ENCODE measurements at places on chromosomes 5 and 9. TPM values are rescaled to one million over a fixed set of nuclear protein-coding genes. Genes with fewer than 3 reads are reported as not detected.

RNF183 gene
- not detected for total RNA-seq

IFNA2 gene
- total RNA-seq, result not detected

CCDC183 gene
- 0.10 TPM for total RNA-seq

SPINK4 gene
- total RNA-seq, result not detected

ZNF454 gene
- not detected for total RNA-seq

SMIM33 gene
- total RNA-seq, result not detected

TRIP13 gene
- 54.3 TPM for total RNA-seq

Measured in A549 treated with DMSO at 1 μM for 4 hours (cell line).